Right lobe of liver (tissue), 6 donors: ENCODE measurements at places on chromosomes 16 and 17.

GRCh38 chr17:62741290-62741689, 66.8 kb downstream of the MARCHF10 start:
- DNase-seq = no peak

DNA sequence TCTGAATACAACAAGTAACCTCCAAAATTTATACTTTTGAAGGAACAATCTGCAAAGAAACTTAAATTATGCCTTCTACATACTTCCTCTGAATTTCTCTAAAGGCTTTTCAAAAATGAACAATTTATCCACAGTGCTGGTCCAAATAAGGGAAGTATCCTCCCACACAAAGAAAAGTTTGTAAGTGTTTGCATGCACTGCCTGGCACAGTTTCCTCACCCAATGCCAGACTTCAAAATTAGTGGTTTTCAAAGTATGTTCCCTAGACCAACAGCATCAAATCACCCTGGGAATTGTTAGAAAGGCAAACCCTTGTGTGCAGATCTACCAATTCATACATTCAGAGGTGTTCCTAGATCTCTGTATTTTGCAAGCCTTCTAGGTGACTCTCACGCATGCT, 82.5 kb downstream of the PCTP start:
- DNase-seq = no peak

GRCh38 chr16:75263291-75263962, 12.0 kb upstream of the BCAR1 start:
- DNase-seq = no peak

GRCh38 chr17:18156171-18156975, 27.3 kb upstream of the ALKBH5 start:
- DNase-seq = no peak

DNA sequence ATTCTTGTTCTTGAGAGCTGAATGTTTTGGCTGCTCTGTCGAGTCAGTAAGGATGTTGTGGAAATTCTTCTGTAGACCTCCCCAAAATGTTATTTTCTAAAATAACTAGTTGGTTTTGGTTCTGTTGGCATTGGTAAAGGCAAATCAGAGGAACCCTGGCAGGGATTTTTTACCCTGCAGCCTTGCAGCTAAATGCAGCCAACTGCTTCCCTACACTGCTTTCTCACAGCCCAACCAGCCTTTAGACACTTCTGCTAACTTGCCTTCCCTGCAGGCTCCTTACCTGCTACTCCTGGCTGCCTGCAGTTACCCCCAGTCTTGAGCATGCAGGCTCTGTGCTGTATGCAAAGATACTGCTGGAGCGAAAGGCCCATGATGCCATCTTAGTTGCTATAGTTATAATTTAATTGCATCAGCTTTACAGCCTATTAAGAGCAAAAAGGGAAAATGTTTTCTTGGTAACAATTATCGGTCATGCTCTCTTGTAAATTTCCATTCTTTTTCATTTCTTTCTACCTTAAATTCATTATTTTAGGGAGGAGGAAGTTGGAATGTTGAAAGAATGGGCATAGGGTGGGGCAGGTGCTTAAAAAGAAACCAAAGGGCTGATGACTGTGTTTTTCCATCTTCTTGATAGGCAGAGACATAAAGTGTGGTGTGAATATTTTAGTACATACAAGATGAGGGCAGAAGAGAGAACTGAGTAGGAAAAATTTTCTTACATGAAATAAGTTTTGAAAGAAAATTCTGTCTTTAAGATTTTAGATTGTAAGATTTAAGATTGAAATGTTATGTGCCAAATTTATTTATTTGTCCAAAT, 20.0 kb downstream of the NUP93 start:
- DNase-seq = no peak

DNA sequence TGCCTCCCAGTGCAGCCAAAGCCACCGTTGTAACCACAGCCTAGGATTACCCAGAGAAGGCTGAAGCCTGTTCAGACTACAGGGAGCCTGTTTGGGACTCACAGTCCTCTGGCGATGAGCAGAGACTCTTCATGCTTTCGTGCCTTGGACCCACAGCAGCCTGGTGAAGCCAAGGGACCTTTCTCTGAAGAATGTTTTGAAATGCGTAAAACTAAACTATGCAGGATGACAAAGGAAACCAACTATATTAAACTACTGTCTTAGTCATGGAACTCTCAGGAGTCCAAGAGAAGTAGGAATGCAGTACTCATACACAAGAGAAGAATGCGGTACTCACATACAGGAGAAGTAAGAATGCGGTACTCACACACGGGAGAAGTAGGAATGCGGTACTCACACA, 20.9 kb downstream of the ABR start:
- DNase-seq = no peak

GRCh38 chr17:76752006-76752405, 14.1 kb downstream of the MFSD11 start:
- DNase-seq = no peak

- DNase-seq = no peak
Measured at GRCh38 chr17:58254803-58255202, 16.4 kb downstream of the LPO start.

DNA sequence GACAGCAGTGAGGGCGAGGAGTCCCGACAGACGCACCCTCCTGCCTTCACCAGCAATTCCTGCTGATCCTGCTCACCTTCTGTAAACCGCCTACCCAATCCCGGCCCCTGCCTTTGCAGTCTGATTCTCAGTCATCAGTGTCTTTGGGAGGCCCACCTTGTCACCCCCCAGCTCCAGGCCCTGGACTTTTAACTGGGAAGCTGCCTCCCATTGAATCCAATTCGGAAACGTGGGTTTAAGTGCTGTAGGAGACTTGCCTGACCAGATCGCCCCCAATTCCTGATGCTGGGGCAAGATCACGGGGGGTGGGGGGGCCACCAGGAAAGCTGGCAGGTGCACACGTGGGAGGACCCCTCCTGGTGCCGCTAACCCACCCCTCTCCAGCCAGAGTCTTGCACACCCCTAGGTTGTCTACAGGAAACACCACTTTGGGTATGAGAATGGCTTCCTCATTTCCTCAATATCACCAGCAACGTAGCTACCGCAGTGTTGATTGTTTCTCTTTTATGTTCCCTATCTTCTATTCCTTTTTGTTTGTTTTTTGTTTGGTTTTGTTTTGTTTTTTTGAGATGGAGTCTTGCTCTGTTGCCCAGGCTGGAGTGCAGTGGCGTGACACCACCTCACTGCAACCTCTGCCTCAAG, 46.6 kb upstream of the CMIP start:
- no peak for DNase-seq

DNA sequence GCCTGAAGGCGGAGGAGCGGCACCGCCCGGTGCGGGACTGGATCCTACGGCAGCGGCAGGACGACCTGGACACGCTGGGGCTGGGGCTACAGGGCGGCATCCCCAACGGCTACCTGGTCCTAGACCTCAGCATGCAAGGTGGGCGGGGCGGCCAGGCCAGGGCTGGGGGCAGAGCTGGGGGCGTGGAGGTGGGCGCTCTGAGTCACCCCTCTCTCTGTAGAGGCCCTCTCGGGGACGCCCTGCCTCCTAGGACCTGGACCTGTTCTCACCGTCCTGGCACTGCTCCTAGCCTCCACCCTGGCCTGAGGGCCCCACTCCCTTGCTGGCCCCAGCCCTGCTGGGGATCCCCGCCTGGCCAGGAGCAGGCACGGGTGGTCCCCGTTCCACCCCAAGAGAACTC, 7.9 kb downstream of the MSLN start:
- no peak for DNase-seq

DNA sequence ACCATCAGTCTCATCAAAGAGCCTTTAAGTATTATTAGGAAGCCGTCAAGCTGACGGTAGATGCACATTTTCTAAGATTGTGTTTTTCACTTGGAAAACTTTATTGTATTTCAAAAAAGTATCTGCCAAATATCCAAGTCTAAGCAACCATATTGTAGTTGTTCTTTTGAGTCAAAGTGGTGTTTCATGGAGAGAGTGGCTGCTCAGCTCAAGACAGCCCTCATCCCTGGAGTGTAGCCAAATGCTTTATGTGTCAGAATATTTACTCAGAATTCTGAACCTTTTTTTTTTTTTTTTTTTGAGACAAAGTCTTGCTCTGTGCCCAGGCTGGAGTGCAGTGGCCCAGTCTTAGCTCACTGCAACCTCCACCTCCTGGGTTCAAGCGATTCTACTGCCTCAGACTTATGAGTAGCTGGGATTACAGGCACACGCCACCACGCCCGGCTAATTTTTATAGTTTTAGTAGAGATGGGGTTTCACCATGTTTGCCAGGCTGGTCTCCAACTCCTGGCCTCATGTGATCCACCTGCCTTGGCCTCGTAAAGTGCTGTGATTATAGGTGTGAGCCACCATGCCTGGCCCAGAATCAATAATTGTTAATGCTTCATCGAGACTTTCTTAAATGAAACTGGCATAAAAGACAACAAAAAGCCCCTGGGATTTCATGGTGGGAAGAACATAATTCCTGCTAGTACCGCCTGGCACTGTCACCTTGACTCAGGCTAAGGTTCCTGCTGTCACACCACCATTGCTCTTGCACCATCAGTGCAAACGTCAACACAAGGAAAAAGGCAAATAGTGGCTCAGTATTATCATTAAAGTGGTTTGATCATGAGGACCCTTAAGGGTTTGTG, 45.5 kb downstream of the PRKCA start:
- no peak for DNase-seq

GRCh38 chr17:45341533-45342158, 24.8 kb upstream of the MAP3K14 start:
- peak; percentile 60 for DNase-seq

DNA sequence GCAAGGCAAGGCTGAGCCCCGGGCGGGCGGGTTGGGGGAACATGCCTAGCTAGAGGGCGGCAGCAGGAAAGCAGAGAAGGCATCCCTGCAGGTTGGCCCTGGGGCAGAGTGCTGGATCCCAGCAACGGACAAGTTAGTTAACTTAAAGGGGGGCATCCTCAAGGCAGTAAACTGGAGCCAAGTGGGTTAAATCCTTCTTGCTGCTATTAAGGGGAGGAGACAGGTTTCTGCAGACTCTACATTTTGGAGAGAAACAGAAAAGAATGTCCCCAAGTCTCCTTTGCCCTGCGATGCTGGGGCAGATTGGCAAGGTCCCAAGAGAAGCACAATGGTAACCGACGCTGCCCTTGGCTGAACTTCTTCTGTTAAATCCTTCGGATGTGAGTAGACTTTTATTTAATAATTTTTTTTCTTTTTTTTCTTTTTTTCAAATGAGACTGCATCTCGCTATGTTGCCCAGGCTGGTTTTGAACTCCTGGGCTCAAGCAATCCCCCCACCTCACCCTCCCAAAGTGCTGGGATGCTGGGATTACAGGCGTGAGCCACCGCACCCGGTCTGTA, 14.0 kb downstream of the ATP5PD start:
- DNase-seq = no peak

DNA sequence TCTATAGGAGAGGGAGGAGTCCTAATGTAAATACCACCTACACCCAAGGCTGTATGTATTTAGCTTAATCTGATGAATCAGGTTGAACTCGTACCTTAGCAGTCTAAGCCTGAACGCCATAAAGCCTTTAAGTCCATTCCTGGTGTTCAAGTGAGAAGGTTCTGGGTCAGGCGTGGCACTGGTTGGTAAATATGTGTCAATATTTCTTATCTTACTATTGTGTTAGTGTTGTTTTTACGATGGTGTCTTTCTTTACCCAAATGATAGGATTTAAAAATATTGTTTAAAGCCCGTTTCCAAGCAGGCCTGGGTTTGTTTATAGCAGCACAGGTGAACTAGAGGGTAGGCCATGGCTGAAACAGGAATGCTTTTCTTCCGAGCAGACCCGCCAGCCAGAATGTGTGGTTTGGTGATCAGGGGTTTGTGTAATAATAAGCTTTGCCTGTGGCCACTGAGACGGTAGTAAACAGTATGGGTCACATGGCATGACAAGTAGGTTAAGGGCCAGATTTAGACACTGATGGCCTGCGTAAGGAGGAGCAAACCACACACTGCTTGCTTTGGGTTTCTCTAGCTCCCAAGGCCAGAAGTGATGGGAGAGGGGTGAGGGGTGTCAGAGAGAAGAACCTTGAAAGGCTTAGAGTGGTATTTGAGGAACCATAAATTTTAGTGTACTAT, 3.3 kb downstream of the TMEM94 start:
- no peak for DNase-seq

GRCh38 chr16:78065319-78065718, 34.1 kb upstream of the WWOX start:
- no peak for DNase-seq

DNA sequence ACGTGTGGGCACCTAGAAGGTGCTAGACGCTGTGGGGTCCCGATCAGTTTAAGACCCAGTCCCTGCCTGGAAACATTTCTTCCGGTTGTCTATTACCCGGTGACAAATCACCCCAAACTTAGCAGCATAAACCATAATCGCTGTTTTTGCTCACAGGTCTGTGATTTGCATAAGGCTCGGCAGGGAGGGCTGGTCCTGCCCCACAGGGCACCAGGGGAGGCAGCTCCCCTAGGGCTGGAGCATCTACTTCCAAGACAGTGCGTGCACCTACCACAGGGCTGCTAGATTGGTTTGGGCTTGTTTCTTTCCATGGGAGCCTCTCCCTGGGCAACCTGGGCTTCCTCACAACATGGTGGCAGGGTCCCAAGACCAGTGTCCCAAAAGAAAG, 214.5 kb upstream of the CIBAR2 start:
- DNase-seq = no peak

- no peak for DNase-seq
Measured at GRCh38 chr17:78576389-78577112, 645 bp downstream of the DNAH17 start.

- peak; percentile 81 for DNase-seq
Measured at GRCh38 chr16:21233521-21234150, at the start of gene ANKS4B. Gene ANKS4B, plus strand, starts transcription at chr16:21233699. Its CDS starts 39 bp downstream, at chr16:21233738.

GRCh38 chr16:27945233-27945973, 118.1 kb downstream of the GSG1L start:
- DNase-seq = no peak

DNA sequence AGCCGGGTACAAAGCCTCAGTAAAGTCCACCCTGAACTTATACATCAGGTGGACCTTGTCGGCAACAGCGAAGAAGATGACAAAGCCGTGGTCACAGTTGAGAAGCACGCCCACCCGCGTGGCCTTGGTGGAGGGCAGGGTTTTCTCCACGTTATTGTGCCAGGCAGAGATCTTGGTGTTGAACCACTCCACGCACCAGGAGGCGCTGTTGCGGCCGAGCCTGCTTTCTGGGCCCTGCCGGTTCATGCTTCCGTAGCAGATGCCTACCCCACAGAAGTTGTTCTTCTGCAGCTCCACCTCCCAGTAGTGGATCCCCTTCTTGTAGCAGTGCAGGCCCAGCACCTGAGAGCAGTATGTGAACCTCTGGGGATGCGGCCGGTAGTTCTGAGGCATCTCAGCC, 22.1 kb downstream of the TRIM25 start:
- peak; percentile 34 for DNase-seq
